ENCODE measurements at places on chromosomes 7 and 10.

GRCh38 chr10:48363617-48364355 is 57.3 kb downstream of the MAPK8 start:
- no peak for DNase-seq

DNA sequence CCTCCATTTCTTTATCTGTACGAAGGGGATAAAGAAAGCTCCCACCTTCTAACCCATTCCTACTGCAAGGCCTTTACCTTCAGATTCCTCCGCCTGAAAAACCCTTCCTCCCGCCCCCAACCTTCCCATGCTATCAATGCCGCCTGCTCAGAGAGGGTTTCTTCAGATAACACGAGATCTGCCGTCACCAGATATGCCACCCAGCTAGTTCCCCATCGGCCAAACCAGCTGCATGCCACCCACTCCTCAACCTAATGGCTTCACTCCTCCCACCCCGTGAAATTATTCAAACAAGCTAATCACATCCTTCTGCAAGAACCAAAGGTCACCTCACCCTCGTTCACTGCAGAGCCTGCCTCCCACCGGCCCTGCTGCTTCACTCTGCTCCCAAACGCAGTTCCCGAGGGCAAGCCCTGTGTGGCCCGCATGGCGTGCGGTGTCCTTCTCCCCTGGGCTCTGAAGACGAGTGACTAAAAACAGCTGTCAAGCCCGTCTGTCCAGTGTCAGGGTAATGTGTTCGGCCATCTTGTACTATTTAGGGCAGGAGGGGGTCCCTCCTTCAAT is 46.8 kb upstream of the TMEM213 start:
- no peak for DNase-seq

- DNase-seq = no peak
These were observed 116.7 kb downstream of the TNS3 start for GRCh38 chr7:47465191-47465590.

DNA sequence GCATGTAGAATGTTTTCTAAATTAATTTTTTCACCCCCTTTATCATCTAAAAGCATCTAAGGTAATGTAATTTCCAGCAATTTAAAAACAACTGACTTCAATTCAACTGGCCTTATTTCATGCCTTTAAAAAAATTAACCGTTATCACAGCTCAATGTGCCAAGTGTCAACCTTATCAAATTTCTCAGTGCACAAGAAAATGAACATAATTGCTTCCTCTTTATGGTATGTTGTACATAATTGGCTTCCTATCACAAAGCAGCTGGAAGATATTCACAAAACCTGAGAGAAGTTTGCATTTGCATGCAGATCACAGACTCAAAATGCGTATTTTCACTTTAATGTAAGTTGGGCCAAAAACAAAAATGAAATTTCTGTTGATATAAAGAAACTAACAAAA is 966.4 kb downstream of the GRM8 start:
- DNase-seq = no peak

- peak; percentile 63 for DNase-seq
These were observed 544 bp downstream of the GPRIN2 start for GRCh38 chr10:46555713-46556514.

DNA sequence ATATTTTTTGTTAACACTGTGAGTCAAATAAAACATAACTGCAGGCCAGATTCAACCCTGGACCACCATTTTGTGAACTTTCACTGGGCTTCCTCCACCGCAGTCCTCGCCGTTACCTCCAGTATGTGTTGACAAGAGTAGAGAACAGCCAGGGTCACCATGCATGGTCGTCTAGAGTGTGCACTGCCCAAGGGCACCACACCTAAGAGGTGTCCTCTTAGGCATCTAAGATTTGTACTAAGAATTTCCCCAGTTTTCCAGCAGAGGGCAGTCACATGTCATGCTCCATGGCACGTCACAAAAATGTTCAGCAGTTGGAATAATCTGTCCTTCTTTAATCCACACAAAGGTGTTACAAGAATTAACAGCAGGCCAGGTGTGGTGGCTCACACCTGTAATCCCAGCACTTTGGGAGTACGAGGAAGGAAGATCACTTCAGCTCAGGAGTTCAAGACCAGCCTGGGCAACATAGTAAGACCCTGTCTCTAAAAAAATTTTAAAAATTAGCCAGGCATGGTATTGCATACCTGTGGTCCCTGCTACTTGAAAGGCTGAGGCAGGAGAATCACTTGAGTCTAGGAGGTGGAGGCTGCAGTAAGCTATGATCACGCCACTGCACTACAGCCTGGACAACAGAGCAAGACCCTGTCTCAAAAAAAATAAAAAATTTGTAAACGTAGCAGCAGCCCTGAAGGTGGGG is 71.2 kb upstream of the FOXK1 start:
- peak; percentile 60 for DNase-seq

DNA sequence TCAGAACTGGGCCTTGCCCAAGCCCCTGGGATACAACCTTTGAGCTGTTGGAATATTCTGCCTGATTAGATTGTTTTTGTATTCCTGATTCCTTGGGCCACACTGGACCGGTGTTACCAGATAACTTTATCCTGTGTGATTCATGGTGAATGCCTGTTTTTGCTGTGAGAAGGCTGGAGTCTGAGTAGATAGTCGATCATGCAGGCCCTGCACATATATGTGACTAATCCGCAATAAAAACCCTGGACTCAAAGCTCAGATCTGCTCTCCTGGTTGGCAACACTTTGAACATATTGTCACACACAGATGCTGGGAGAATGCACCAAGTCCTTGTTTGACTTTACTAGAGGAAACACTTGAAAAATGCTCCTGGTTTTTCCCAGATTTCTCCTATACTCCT is 183.9 kb upstream of the MBL2 start:
- no peak for DNase-seq
